ENCODE measurements at places on chromosomes 7 and 10. TPM values are rescaled to one million over a fixed set of nuclear protein-coding genes. Genes with fewer than 3 reads are reported as not detected.

- H3K27ac ChIP-seq, result no peak overlapping the region
- H3K4me3 ChIP-seq, result no peak overlapping the region
- no peaks in the 10 kb centered on the region for H3K4me1 ChIP-seq
- no peaks in the 10 kb centered on the region for H3K36me3 ChIP-seq
- H3K27me3 ChIP-seq, result no peaks in the 10 kb centered on the region
Measured at GRCh38 chr10:126684171-126684745, 13.8 kb upstream of the C10orf90 start.

The CLRN3 gene
- total RNA-seq, result not detected

- H3K27me3 ChIP-seq, result no peaks in the 10 kb centered on the region
- DNase-seq, result no peak
- H3K36me3 ChIP-seq, result no peaks in the 10 kb centered on the region
- no peaks in the 10 kb centered on the region for H3K4me1 ChIP-seq
- no peak overlapping the region for H3K4me3 ChIP-seq
- no peak overlapping the region for H3K27ac ChIP-seq
Measured at GRCh38 chr7:33157311-33157710, 27.9 kb downstream of the BBS9 start.

The VSTM4 gene
- total RNA-seq, result 7.1 TPM

- DNase-seq, result no peak
- H3K4me1 ChIP-seq, result peaks cover 3% of the 10 kb centered on the region
- H3K27ac ChIP-seq, result no peak overlapping the region
- H3K36me3 ChIP-seq, result no peaks in the 10 kb centered on the region
- no peak overlapping the region for H3K4me3 ChIP-seq
Measured at GRCh38 chr7:24462117-24462516, 111.1 kb upstream of the PALS2 start.

The CRCP gene
- 47.3 TPM for total RNA-seq

DNA sequence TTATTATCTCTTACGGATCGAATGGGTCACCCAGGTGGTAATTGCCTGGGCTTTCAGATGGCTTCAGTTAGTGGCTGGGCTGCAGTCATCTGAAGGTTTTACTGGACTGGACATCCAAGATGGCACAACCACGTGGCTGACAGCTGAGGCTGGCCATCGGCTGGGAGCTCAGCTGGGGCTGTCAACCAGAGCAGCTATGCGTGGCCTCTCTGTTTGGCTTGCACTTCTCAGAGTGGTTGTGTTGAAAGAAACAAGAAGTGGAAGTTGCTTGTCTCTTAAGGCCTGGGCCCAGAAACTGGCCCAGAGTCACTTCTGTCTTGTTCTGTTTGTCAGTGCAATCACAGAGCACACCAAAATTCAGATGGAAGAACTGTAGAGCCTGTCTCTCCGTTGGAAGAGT lies 5.7 kb upstream of the GDI2 start:
- H3K36me3 ChIP-seq, result no peaks in the 10 kb centered on the region
- DNase-seq, result no peak
- H3K4me3 ChIP-seq, result no peak overlapping the region
- H3K4me1 ChIP-seq, result no peaks in the 10 kb centered on the region
- H3K27ac ChIP-seq, result no peak overlapping the region

DNA sequence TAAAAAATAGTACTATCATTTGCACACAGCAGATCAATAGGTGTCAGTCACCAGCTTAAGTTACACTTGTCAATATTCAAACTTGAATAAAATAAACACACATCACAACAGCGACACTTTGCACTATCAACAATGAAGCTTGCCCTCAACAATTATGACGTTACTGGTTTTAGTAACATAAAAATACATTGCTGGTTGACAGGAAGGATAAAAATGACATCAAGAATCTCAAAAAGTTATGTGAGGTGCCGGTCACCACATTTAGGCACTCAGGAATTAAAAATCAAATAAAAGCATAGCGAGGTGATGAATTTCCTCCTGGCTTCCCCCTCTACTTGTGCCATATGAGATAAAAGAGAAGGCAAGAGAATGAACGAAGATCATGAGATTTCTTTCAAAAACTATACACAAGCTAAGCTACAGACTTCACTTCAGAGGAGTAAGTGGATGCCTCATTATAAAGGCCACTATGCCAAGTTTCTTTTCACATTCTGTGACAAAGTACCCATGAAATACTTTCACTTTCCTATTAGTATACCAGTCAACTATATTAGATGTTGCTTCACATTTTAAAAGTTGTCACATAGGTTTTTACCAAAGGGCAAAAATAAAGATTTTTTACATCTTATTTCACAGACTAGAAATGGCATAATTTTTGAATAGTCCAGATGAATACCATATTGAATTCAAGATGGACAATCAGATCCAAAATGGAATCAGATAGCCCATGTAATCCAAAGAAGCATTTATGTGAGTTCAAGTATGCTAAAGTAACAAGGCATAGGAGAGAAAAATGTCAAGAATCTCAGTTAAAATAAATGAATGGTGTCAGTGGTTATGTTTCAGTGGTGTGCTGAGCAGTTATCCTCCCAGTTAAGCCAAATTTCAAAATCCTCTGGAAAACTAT lies 3.6 kb downstream of the CCDC71L start:
- DNase-seq, result no peak
- no peak overlapping the region for H3K4me3 ChIP-seq
- H3K4me1 ChIP-seq, result peaks cover 7% of the 10 kb centered on the region
- H3K36me3 ChIP-seq, result no peaks in the 10 kb centered on the region
- H3K27ac ChIP-seq, result no peak overlapping the region
- H3K27me3 ChIP-seq, result no peaks in the 10 kb centered on the region

- H3K36me3 ChIP-seq, result peaks cover 26% of the 10 kb centered on the region
- no peaks in the 10 kb centered on the region for H3K27me3 ChIP-seq
- no peaks in the 10 kb centered on the region for H3K4me1 ChIP-seq
- no peak overlapping the region for H3K27ac ChIP-seq
- DNase-seq, result no peak
Measured at GRCh38 chr10:80517416-80518142, 20.1 kb upstream of the SH2D4B start.

- peaks cover 17% of the 10 kb centered on the region for H3K4me1 ChIP-seq
- no peaks in the 10 kb centered on the region for H3K36me3 ChIP-seq
- DNase-seq, result no peak
- no peaks in the 10 kb centered on the region for H3K27me3 ChIP-seq
- no peak overlapping the region for H3K27ac ChIP-seq
Measured at GRCh38 chr10:124717041-124717757, 27.0 kb downstream of the FAM53B start.

The NRCAM gene
- total RNA-seq, result 30.8 TPM

The TUBAL3 gene
- not detected for total RNA-seq

The VCL gene
- 45.5 TPM for total RNA-seq

DNA sequence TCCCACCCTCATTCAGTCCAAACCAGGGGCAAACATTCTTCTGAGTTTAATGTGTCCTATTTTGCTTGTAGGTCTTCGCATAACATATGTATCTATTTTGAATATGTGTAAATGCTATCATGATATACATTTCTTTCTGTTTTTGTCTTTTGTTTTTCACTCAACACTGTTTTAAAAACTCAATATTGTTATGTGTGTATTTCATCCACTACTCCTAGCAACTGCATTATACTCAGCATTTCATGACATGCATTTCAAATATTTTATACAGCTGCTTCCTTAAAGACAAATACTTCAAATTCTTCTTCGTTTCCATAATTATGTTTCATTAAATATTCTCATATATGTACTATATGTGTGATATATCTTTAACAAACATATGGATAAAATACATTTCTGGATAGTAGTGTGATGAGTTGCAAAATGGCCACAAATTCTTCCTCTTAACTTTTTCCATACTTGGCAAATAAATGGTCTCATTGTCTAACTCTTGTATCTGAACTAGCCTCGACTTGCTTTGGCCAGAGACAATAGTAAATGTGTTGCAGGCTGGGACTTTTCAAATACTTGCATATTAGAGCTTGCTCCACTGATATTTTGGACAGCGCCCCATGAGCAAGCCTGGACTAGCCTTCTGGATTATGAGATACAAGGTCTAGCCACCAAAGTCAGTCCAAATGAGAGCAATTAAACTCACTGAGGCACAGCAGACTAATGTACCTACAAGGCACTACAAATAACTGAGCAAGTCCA lies 539.7 kb upstream of the KCND2 start:
- no peaks in the 10 kb centered on the region for H3K27me3 ChIP-seq
- no peak overlapping the region for H3K4me3 ChIP-seq

Data from SJCRH30 (cell line).